Glutamatergic neuron (in vitro differentiated cells): ENCODE measurements at places on chromosomes 16 and 17.

DNA sequence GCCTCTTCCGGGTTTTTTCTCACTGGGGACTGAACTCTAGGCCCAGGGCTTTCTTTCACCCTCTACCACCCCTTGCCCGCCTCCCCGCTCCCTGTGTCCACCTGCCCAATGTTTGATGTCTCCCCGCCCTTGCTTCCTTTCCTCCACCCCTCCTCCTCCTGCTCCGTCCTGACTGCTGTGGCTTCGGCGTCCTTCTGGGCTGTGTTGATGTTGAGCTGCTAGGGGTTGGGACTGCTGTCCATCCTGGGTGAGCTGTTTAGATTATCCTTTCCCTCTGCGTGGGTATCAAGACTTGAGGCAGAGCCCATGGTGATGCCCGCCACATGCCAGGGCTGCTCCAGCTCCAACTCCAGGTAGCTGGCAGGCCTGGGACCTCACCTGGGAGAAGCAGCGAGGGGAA lies 117.5 kb downstream of the CCDC182 start:
- DNase-seq: no peak
- H3K4me3 ChIP-seq: no peak overlapping the region
- H3K36me3 ChIP-seq: peaks cover 6% of the 10 kb centered on the region

- no peaks in the 10 kb centered on the region for H3K36me3 ChIP-seq
- H3K27me3 ChIP-seq: peaks cover 9% of the 10 kb centered on the region
- peak; percentile 58 for DNase-seq
- peak overlapping the region; percentile 99 for H3K4me3 ChIP-seq
These were observed 1.7 kb downstream of the PPM1D start for GRCh38 chr17:60601447-60602384.

DNA sequence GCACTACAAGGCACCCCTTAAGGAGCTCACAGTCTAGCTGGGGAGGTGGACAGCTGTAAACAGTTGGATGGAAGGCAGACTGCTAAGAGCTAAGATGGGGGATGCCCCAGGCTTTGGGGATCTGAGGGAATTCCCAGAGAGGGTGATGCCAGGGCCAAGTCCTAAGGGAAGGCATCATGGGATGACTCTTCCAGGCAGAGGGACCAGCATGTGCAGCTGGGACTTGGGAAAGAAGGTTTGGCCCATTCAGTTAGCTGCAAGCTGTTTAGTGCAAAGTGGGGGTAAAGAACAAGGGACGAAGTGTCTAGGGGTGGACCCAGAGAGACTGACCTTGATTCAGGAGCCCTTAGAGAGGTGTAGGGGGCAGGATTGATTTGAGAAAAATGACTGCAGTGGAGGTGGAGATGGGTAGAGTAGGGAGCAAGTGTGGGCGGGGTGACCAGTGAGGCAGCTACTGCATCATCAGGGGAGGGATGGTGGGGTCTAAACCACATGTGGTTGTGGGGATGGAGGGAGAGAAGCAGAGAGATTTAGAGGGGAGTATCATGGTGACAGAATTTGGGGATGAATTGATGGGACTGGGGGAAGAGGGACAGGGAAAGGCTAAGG lies 27.1 kb upstream of the PHF12 start:
- no peak overlapping the region for H3K4me3 ChIP-seq
- no peak for DNase-seq
- peak overlapping the region; percentile 33 for H3K27ac ChIP-seq
- H3K27me3 ChIP-seq: peaks cover 3% of the 10 kb centered on the region
- no peaks in the 10 kb centered on the region for H3K36me3 ChIP-seq

DNA sequence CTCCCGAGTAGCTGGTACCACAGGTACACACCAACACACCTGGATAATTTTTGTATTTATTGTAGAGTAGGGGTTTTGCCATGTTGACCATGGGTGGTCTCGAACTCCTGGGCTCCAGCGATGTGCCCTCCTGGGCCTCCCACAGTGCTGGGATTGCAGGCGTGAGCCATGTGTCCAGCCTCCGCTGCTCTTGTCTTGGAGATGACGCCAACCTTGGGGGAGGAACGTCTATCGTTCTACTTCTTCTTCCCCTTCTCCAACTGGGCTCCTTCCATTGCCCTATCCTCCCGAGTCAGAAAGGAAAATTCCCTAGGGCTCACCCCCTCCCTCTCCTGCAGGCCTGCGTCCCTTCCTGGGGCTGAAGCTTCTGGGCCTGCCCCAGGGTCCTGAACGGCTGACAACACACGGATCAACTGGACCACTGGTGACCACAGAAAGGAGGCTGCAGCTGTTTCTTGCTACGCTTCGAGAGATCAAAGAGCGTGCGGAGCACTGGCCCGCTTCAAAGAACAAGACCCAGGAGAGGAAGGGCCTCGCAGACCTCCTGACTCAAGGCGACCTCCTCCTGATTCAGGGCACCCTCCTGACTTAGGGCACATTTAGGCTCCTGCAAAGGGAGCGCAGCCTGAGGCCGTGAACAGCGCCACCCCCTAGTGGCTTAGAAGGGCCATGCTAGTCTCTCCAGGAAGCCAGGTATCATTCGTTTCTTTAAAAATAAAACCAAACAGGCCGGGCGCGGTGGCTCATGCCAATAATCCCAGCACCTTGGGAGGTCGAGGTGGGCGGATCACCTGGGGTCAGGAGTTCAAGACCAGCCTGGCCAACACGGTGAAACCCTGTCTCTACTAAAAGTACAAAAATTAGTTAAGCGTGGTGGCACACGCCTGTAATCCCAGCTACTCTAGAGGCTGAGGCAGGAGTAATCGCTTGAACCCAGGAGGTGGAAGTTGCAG lies 48.5 kb upstream of the HELZ start:
- H3K36me3 ChIP-seq: no peaks in the 10 kb centered on the region
- H3K4me3 ChIP-seq: no peak overlapping the region
- DNase-seq: peak; percentile 60
- H3K27me3 ChIP-seq: no peaks in the 10 kb centered on the region
- H3K27ac ChIP-seq: no peak overlapping the region
- H3K4me1 ChIP-seq: peaks cover 7% of the 10 kb centered on the region

- H3K4me1 ChIP-seq: no peaks in the 10 kb centered on the region
- no peak for DNase-seq
- H3K27ac ChIP-seq: no peak overlapping the region
- H3K4me3 ChIP-seq: no peak overlapping the region
- H3K27me3 ChIP-seq: peaks cover 10% of the 10 kb centered on the region
- H3K36me3 ChIP-seq: peaks cover 11% of the 10 kb centered on the region
These were observed 96.3 kb downstream of the GSG1L start for GRCh38 chr16:27967169-27967568.

DNA sequence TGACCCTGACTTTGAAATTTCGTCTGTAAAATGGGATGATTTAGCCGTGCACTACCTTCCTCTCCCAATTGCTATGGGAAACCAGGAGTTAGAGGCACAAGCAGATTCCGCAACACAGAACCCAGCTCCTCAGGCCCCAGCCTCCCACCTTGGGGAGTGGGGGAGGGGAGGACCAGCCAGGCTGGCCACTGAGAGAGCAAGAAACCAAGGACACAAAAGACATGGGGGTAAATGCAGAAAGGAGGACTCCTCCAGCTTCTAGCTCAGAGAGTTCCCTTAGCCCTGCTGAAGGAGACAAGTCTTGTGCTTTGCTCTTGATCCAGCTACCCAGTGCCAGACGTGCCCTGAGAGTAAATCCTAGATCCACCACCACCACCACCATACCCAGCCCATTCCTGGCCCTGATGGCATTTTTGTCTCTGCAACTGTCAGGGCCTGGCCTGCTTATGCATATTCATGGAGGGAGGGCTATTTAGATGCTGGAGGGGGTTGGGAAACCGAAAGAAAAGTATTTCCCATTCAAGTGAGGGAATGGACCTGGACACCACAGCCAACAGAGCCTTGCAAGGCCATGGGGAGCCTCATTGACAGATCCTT lies 25.9 kb downstream of the PITPNM3 start:
- H3K4me1 ChIP-seq: no peaks in the 10 kb centered on the region
- no peak for DNase-seq
- no peak overlapping the region for H3K27ac ChIP-seq
- H3K4me3 ChIP-seq: no peak overlapping the region
- H3K36me3 ChIP-seq: no peaks in the 10 kb centered on the region

- peaks cover 13% of the 10 kb centered on the region for H3K4me1 ChIP-seq
- peaks cover 21% of the 10 kb centered on the region for H3K36me3 ChIP-seq
- H3K27ac ChIP-seq: peak overlapping the region; percentile 95
- H3K4me3 ChIP-seq: peak overlapping the region; percentile 58
- H3K27me3 ChIP-seq: peaks cover 13% of the 10 kb centered on the region
These were observed 29.0 kb upstream of the ATP2C2 start for GRCh38 chr16:84339311-84339710.

- no peak overlapping the region for H3K27ac ChIP-seq
- peaks cover 4% of the 10 kb centered on the region for H3K27me3 ChIP-seq
- H3K4me3 ChIP-seq: no peak overlapping the region
These were observed 48.2 kb downstream of the METRNL start for GRCh38 chr17:83127431-83128160.

DNA sequence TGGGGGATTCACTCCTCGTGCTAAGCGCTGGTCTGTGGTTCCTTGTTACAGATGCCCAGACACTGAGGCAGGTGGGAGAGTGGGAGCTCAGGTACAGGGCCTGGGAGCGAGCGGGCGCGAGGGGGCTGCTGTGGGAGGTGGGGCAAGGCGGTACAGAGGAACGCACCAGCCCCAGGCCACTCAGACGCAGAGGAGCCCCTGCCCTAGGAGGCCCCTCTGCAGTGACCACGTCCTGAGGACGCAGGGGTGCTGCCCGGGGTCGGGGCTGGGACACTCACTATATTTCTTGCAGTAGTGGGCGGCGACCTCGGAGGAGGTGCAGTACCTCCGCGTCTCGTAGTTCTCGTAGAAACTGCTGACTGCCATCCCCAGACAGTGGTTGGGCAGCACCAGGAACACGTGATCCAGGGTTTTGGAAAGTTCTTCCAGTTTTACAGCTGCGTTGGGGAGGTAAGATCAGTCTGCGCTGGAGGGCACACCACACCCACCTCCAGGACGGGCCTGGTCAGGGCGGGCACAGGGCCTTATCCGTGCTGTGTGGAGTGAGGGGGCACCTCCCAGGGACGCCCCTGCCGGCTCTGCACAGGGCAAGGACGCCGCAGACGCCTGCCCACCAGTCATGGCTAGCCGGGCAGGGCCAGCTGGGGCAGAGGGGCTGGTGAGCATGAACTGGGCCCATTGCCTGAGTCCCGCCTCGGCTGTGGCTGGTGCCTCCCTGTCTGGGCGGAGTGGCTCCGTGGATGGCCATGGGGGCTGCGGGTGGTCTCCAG lies 16.3 kb upstream of the RNPS1 start:
- H3K27me3 ChIP-seq: peaks cover 8% of the 10 kb centered on the region
- no peak for DNase-seq
- peaks cover 18% of the 10 kb centered on the region for H3K4me1 ChIP-seq
- H3K4me3 ChIP-seq: no peak overlapping the region

DNA sequence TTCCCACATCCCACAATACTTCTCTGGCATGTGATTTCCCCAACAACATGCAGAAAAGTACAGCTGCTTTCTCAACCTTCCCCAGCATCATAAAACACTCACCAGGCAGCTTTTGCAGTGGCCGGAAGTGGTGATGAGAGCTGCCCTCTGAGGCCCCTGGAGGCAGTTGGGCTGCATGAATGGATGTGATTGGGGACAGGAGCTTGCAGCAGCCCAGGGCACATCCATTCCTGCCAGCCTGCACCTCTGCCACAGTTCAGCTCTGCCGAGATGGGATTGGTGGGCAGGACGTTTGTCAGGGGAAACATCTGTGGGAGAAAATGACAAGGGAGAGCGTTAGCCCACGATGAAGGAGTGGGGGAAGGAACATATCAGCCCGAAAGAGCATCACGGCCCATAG lies 19.8 kb downstream of the NUBP1 start:
- H3K4me1 ChIP-seq: no peaks in the 10 kb centered on the region
- peaks cover 4% of the 10 kb centered on the region for H3K27me3 ChIP-seq
- no peak for DNase-seq
- no peak overlapping the region for H3K4me3 ChIP-seq
- peaks cover 25% of the 10 kb centered on the region for H3K36me3 ChIP-seq

DNA sequence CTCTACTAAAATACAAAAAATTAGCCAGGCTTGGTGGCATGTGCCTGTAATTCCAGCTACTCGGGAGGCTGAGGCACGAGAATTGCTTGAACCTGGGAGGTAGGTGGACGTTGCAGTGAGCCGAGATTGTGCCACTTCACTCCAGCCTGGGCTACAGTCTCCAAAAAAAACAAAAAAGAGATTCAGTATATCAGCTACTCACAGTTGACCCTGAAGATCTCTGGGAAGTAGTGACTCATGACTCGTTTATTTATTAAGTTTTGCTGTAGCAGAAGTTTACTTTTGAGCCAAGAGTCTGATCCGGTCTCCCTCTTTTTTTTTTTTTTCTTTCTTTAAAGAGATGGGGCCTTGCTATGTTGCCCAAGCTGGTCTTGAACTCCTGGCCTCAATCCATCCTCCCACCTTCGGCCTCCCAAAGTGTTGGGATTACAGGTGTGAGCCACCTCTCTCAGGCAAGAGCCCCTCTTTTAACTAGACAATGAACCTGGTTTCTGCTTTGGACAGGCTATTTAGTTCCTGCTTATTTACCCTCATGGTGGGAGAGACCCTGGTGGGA lies 4.4 kb downstream of the MVP start:
- H3K4me3 ChIP-seq: peak overlapping the region; percentile 69
- H3K27ac ChIP-seq: peak overlapping the region; percentile 99
- no peaks in the 10 kb centered on the region for H3K36me3 ChIP-seq
- no peak for DNase-seq
- peaks cover 32% of the 10 kb centered on the region for H3K4me1 ChIP-seq

DNA sequence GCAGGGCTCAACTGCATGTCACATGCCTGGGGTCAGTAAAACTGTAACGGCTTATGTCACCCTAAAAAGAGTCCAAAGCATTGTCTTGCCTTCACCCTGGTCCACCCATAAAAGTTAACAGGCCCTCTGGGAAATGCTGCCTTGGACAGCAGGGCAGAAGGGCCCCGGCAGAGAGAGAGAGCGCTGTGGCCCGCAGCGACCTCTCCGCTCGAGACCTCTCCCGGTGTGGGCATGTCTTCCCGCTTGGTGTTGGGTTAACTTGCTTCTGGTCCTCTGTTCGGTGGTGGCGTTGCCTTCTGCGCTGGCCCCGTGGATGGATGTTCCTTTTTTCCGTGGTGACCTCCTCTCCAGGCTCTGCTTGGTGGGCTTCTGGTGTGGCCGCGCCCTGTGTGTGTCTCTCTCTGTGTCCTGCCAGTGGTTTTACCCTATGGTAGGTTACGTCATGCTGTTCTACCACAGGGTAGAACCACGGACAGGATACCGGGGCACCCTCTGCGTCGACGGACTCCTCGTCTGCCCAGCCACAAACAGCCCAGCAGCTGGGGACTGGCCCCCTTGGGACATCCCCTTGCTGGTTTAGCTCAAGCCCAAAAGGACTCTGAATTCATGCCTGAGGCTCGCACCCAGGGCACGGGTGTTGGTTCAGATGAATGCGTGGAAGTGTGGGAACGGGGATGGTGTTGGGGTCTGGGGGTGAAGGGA lies 18.3 kb upstream of the CLEC18A start:
- H3K27me3 ChIP-seq: peaks cover 7% of the 10 kb centered on the region
- no peak overlapping the region for H3K4me3 ChIP-seq
- H3K27ac ChIP-seq: peak overlapping the region; percentile 28
- DNase-seq: no peak
- peaks cover 28% of the 10 kb centered on the region for H3K4me1 ChIP-seq
- H3K36me3 ChIP-seq: no peaks in the 10 kb centered on the region

- peaks cover 17% of the 10 kb centered on the region for H3K4me1 ChIP-seq
- no peak overlapping the region for H3K4me3 ChIP-seq
- no peak overlapping the region for H3K27ac ChIP-seq
- H3K36me3 ChIP-seq: peaks cover 4% of the 10 kb centered on the region
- no peak for DNase-seq
These were observed 81.0 kb downstream of the RPTOR start for GRCh38 chr17:80625627-80626026.
